Endothelial cell (in vitro differentiated cells): ENCODE measurements at places on chromosomes 12 and 14. TPM values are rescaled to one million over a fixed set of nuclear protein-coding genes. Genes with fewer than 3 reads are reported as not detected.

GRCh38 chr12:112705037-112705632, 86.4 kb upstream of the RPH3A start:
- peaks cover 9% of the 10 kb centered on the region for H3K4me1 ChIP-seq
- peak; percentile 16 for DNase-seq
- no peak overlapping the region for H3K4me3 ChIP-seq
- H3K27ac ChIP-seq, result peak overlapping the region; percentile 96

The TC2N gene
- total RNA-seq, result 1.4 TPM

GRCh38 chr14:59352961-59353360, 112.2 kb downstream of the GPR135 start:
- H3K36me3 ChIP-seq, result peaks cover 33% of the 10 kb centered on the region
- peaks cover 6% of the 10 kb centered on the region for H3K4me1 ChIP-seq
- DNase-seq, result no peak
- no peak overlapping the region for H3K4me3 ChIP-seq
- peaks cover 3% of the 10 kb centered on the region for H3K27me3 ChIP-seq

DNA sequence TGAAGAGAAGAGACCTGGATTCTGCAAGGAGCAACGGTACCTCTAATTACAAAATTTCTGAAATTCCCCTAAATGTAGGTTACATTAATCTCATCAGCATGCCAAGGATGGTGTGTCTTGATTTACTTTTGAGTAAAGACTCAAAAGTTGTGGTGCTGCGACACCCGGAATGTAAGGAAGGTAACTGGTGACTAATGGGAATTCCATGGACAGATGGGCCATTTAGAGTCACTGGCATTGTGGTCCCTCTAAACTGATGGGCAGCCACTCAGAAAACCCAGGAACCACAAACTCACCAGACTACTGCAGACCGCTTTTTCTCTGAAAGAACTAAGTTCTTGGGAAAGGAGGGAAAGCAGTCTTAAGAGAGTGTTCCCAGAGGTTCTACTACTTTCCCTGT, 32.8 kb downstream of the GRIN2B start:
- no peak for DNase-seq
- H3K27ac ChIP-seq, result no peak overlapping the region
- peaks cover 11% of the 10 kb centered on the region for H3K4me1 ChIP-seq
- H3K27me3 ChIP-seq, result peaks cover under 1% of the 10 kb centered on the region
- H3K4me3 ChIP-seq, result no peak overlapping the region

DNA sequence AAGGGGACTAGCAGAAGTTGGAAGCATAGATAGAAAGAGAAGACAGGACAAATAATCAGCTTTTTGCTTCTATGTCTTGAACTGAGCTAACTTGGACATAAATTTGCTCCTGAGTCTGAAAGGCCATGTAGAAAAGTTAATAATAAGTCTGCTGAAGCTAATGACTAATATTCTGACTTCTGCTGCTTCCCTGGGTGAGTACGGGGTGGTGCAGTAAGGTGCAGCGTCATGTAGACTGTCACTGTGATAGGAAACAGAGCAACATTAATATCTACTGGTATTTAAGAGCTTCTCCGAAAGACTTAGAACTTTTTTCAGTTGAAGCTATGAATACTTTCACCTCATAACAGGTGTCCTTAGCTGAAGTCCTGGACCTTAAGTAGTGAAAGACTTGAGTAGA, 34.1 kb upstream of the CPM start:
- H3K27ac ChIP-seq, result no peak overlapping the region
- H3K4me3 ChIP-seq, result no peak overlapping the region
- peaks cover 6% of the 10 kb centered on the region for H3K27me3 ChIP-seq
- H3K36me3 ChIP-seq, result no peaks in the 10 kb centered on the region
- H3K4me1 ChIP-seq, result no peaks in the 10 kb centered on the region

GRCh38 chr14:32564596-32564995, 235.5 kb downstream of the AKAP6 start:
- peaks cover 3% of the 10 kb centered on the region for H3K27me3 ChIP-seq
- no peak for DNase-seq
- no peak overlapping the region for H3K4me3 ChIP-seq

DNA sequence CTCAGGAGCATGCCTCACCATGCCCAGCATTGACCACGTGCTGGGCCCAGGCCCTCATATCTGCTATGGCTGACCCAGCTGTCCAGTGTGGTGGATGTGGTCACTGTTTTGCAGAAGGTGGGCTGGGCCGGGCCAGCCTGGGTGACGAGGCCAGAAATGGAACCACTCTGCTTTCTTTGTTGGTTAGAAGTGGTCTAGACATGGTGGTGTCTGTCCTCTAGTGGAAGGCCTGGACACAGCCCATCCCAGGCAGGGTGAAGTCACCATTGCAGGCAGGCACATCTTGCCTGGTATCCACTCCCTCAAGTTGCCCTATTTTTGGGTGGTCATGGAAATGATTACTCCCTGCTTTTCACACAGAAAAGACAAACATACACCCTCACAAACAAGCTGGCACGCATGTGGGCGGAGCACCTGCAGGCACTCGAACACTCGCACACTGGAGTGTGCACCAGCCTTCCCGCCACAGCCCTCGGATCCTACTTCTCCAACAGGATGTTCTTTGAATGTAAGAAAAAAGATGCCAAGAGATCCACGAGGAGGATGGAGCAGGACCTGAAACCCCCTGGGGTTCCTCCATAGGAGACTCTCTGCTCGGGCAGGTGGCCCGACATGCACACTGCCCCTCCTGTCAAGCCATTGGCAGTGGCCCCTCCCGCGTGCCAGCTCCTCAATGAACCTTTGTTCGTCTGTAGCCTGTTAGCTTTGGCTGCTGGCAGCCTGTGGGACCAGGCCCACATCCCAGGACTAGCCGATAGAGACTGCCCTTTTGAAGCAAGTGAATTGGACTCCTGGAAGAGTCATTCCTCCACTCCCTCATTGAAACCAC, 38.4 kb downstream of the MLXIP start:
- no peak for DNase-seq
- peaks cover 5% of the 10 kb centered on the region for H3K4me1 ChIP-seq
- no peak overlapping the region for H3K27ac ChIP-seq
- H3K27me3 ChIP-seq, result no peaks in the 10 kb centered on the region
- peaks cover 3% of the 10 kb centered on the region for H3K36me3 ChIP-seq
- H3K4me3 ChIP-seq, result no peak overlapping the region

- no peak overlapping the region for H3K4me3 ChIP-seq
- peaks cover 29% of the 10 kb centered on the region for H3K27me3 ChIP-seq
- DNase-seq, result no peak
- H3K36me3 ChIP-seq, result peaks cover 9% of the 10 kb centered on the region
- H3K4me1 ChIP-seq, result peaks cover 18% of the 10 kb centered on the region
- H3K27ac ChIP-seq, result no peak overlapping the region
These were observed 3.7 kb upstream of the CLBA1 start for GRCh38 chr14:104981699-104982541.

DNA sequence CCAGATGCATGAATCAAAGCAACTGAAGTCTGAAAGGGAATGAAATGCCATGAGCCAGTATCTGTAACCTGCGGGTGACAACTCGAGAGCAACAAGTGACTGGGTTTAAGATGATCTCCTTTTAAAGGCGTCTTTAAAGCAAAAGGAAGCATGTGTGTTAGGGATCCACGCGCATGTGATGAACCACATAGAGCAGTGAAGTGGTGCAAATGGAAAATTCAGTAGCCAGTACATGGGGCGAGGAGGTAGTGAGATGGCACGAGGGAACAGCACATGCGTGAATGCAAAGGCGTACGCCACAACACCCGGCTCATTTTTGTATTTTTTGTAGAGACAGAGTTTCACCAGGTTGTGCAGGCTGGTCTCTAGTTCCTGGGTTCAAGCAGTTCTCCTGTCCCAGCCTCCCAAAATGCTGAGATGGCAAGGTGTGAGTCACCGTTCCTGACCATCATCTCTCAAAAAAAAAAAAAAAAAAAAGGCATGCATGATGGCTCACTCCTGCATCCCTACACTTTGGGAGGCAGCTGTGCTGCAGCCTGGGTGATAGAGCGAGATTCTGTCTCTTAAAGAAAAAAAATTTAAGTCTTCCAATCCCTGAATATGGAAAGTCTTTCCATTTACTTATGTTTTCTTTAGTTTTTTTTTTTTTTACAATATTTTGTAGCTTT, 24.6 kb upstream of the BCL7A start:
- no peak overlapping the region for H3K27ac ChIP-seq
- peaks cover 5% of the 10 kb centered on the region for H3K27me3 ChIP-seq
- H3K4me3 ChIP-seq, result no peak overlapping the region
- no peak for DNase-seq
- H3K4me1 ChIP-seq, result no peaks in the 10 kb centered on the region
- no peaks in the 10 kb centered on the region for H3K36me3 ChIP-seq

The SCNN1A gene
- 2.2 TPM for total RNA-seq

- H3K36me3 ChIP-seq, result no peaks in the 10 kb centered on the region
- peak overlapping the region; percentile 2 for H3K27ac ChIP-seq
- H3K4me3 ChIP-seq, result no peak overlapping the region
- H3K27me3 ChIP-seq, result no peaks in the 10 kb centered on the region
These were observed 2.4 kb upstream of the GPR65 start for GRCh38 chr14:88002421-88003075.

GRCh38 chr14:91228112-91229004, 16.1 kb downstream of the GPR68 start:
- H3K4me3 ChIP-seq, result peak overlapping the region; percentile 2
- peaks cover 11% of the 10 kb centered on the region for H3K27me3 ChIP-seq
- H3K36me3 ChIP-seq, result peaks cover 43% of the 10 kb centered on the region
- no peak for DNase-seq
- H3K4me1 ChIP-seq, result peaks cover 63% of the 10 kb centered on the region
- H3K27ac ChIP-seq, result peak overlapping the region; percentile 44

- no peaks in the 10 kb centered on the region for H3K36me3 ChIP-seq
- DNase-seq, result no peak
These were observed 344.2 kb downstream of the LRIG3 start for GRCh38 chr12:58576081-58576480.

The HHIPL1 gene
- total RNA-seq, result 15.1 TPM

The IL31 gene
- total RNA-seq, result not detected

GRCh38 chr12:66688846-66689439, 10.1 kb upstream of the GRIP1 start:
- no peak overlapping the region for H3K27ac ChIP-seq
- no peaks in the 10 kb centered on the region for H3K27me3 ChIP-seq
- H3K4me1 ChIP-seq, result no peaks in the 10 kb centered on the region
- DNase-seq, result peak; percentile 68
- H3K36me3 ChIP-seq, result no peaks in the 10 kb centered on the region

DNA sequence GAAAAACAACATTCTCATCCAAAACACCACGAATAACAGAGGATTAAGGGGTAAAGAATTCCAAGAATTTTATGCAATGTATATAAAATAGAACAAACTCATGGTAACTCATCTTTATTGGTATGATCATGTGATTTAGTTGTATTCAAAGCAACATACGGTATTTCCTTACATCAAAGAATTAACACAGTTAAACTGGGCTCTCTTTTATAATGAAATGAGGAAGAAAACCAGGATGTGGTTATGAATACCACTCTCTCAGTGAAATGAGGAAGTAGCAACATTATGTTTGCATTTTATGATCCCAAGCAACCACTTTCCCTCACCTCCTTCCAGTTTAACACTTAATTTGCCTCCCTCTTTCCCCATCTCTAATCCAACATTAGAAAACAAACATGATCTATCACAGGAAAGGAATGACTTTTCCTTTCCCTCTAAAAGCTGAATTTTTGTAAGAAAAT, 22.9 kb downstream of the SPTLC2 start:
- H3K4me3 ChIP-seq, result no peak overlapping the region
- H3K4me1 ChIP-seq, result peaks cover 29% of the 10 kb centered on the region
- no peak for DNase-seq
- peak overlapping the region; percentile 94 for H3K27ac ChIP-seq

DNA sequence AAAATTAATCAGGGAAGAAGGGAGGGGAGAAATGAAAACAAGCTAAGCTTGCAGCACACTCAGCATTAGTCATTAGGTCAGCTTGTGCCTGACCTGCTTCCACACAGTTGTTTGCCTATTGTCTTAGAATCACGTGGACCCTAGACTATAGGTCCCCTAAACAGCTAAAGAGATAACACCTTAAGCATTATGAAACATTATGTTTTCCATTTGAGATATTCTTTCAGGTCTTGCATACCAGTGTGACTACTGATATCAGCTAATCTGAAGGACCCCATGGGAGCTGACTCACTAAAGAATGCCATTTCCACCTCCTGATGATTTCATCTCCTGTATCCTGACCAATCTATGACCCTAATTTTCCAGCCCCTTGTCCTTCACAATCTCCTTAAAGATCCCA, 154.1 kb upstream of the FUT8 start:
- DNase-seq, result no peak
- no peaks in the 10 kb centered on the region for H3K36me3 ChIP-seq
- H3K27ac ChIP-seq, result no peak overlapping the region
- H3K4me3 ChIP-seq, result no peak overlapping the region
- no peaks in the 10 kb centered on the region for H3K27me3 ChIP-seq
- peaks cover 9% of the 10 kb centered on the region for H3K4me1 ChIP-seq

The GLIPR1L1 gene
- total RNA-seq, result not detected

The CCDC197 gene
- not detected for total RNA-seq

The CIROP gene
- not detected for total RNA-seq

- H3K27me3 ChIP-seq, result no peaks in the 10 kb centered on the region
- no peak for DNase-seq
- H3K4me1 ChIP-seq, result peaks cover 18% of the 10 kb centered on the region
- no peak overlapping the region for H3K27ac ChIP-seq
These were observed 220.6 kb upstream of the HMGA2 start for GRCh38 chr12:65603438-65604351.

The RDH12 gene
- 0.44 TPM for total RNA-seq

The GNPNAT1 gene
- 12.0 TPM for total RNA-seq

DNA sequence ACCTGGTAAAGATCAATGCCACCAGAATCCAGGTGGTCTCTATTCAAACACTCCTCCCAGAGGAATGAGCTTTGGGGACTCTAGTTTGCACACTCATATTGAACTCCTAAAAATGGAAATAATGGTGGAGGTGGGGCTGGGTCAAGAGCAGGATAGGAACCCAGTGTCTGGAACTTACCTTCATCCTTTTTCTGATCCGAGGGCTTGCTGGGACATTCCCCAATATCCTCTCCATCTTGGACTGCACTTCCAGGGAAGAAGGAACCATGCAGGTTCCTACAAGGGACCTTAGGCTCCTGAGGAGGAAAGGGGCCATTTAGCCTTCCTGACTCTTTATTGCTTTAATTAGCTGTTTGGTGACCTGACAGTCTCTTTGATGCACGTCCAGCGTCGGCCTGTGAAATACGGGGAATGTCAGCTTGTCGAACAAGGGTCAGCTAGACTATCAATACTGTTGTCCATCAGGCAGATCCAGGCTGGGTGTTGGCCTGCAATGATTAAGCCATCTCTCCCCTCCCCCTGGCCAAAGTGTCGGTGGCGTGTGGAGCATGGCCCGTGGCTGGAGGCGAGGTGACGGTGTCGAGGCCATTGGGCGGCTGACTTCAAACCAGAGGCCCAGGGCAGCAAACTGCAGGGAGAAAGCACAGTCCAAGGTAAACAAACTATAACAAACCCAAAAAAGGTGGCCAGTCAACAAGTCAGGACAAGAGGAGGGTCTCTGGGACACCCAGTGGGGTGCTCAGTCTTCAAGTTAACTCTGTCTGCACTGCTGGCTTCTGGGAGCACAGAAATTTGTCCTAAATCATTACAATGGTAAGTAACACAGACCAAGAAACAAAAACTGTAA, 405.2 kb upstream of the TBX3 start:
- no peaks in the 10 kb centered on the region for H3K4me1 ChIP-seq
- H3K27ac ChIP-seq, result no peak overlapping the region
